Breast epithelium (tissue), 4 donors: ENCODE measurements at places on chromosomes 1 and 21.

- no peak for DNase-seq
Measured at GRCh38 chr1:221457685-221458446, 284.0 kb downstream of the DUSP10 start.

DNA sequence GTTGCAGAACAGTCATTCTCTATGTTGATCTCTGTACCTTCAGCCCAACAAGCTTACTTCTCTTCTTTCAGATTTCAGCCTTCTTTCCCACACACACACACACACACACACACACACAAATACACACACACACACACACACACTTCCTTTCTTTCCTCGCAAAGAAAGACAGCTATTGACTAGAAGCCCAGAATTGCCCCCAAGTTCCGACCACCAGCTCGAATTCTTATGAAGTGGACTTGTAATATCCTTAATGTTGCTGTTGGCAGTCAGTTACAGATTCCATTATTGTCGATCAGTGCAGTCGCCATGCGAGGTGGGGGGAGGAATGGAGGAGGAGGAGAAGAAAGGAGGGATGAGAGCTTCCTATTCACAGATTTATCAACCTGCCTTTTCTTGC, 125.5 kb downstream of the CLEC20A start:
- no peak for DNase-seq

GRCh38 chr1:68331117-68331865, 99.0 kb upstream of the WLS start:
- DNase-seq: no peak

DNA sequence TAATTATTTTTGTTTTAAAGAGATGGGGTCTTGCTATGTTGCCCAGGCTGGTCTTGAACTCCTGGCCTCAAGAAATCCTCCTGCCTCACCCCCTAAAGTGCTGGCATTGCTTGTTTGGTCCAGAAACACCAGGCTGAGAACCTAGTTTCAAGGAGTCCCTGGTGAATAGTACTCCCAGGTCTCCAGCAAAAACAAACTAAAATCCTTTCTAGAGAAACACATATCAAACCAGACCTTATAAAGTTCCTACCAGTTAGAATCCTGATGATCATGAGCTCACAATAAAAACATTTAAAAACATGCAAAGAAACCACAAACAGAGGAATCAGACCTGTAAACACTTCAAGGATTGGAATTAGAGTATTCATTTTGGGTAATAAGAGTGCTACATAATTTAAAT, 34.4 kb upstream of the PADI1 start:
- no peak for DNase-seq

DNA sequence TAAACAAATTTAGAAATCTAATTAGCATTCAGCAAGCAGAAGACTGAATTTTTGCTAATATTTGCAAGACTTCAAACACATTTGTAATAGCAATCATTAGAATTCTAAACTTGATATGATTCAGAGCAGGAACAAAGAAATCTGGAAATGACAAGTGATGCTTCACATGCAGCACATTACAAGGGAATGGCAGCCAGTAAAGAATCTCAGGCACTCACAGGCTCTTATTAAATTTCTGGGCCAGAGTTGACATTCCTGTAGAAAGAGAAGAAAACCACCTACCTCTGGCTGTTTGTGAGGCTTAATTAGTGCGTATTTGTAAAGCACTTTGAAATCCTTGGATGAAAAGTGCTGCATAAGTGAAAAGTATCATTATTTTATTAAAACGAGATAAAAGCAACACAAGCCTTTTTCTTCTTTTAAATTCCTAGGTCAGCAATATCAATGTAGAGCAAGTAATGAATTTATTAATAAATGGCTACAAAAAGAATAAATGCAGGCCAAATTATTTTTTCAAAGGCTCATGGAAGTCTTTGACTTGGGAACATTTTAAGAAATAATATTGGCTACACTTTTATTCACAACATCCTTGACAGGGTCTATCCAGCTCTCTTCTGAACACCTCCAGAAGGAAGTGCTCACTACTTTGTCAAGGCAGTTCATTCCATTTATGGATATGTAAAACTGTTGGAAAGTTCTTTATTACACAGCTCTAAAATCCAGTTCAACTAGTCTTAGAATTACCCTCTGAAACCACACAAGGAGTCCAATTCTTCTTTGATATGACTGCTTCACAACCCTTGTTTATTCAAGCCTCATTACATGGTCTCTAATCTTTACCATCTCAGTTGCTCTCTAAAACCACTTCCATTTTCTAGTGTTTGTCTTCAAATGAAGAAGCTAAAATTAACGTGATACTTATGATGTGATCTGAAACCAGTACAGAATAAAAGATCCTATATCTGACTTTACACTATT, 32.1 kb upstream of the SCYL3 start:
- DNase-seq: no peak

DNA sequence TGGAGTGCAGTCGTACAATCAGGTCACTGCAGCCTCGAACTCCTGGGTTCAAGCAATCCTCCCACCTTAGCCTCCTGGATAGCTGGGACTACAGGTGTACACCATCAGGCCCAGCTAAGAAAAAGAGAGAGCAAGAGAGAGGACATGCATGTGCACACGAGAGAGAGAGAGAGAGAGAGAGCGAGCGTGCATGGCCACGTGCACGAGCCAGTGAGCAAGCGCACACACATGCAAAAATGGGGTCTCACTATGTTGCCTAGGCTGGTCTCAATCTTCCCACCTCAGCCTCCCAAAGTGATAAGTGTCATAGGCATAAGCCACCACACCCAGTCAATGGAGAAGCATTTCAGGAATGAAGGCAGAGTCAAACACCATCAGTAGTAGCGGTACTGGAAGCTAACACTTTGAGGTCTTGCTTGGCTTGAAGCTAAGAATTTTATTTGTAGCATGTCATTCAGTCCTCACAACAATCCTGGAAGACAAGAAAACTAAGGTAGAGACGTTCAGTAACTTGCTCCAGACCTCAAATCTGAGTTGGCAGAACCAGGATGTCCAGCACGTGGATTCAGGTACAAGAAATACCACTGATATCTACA, 14.5 kb downstream of the GNB1 start:
- DNase-seq: no peak

GRCh38 chr1:84857906-84858305, 35.1 kb downstream of the LPAR3 start:
- DNase-seq: no peak

GRCh38 chr21:41960386-41960785, 6.6 kb upstream of the C2CD2 start:
- no peak for DNase-seq

- no peak for DNase-seq
Measured at GRCh38 chr21:26449161-26449560, 123.9 kb downstream of the CYYR1 start.

DNA sequence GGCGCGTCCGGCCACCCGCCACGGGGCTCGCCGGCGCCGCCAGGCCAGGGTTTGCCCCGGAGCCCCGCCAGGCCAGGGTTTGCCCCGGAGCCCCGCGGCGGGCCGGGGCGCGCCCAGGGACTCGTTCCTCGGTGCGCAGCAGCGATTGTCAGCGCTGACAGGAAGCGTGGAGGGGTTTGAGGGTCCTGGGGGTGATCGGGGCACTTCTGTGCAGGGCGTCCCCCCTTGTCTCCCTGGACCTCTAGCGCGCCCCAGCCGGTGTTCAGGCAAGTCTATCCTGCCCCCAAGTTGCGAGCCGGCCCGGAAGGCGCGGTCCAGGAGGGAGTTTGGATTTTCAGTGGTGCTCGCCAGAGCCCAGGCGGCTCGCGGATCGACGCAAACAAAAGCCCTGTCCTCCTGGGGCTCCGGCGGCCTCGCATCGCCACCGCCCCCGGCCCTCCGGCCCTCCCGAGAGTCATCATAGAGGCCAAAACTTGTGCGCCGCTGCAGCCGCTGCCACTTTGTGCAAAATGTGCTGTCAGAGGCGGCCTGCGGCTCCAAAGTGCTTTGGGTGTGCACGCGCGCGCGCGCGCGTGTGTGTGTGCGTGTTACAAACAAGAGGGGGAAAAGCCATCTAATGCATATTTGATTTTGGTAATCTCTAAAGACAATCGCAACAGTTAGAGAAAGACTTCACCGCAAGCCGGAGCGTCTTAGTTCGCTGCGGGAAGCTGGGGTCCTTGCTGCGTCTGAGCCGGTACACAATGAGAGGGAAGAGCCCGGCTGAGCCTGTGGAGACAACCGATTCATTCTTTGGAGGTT, 1.0 kb downstream of the ROR1 start:
- peak; percentile 22 for DNase-seq

- no peak for DNase-seq
Measured at GRCh38 chr1:177849579-177850290, 120.1 kb downstream of the SEC16B start.

DNA sequence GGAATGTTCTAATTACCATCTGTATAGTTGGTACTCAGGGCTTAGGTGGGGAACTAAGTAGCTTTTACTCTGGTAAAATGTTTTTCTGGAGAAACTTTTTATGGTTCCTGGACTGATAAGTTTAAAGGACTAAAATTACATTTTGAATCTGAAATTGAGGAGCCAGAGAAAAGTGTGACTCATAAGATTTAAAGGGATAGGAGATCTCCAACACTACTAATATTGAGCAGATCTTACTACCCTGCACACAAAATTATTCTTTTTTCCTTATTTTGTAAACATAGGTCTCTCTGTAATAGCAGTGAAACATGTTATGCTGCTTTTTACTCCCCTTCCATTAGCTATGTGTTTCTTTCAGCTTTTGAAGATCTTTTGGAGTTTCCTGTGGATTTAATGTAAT, 32.5 kb downstream of the MTF2 start:
- no peak for DNase-seq

- no peak for DNase-seq
Measured at GRCh38 chr1:54475946-54476516, 69.8 kb upstream of the SSBP3 start.

GRCh38 chr1:214281720-214282629, 1.0 kb downstream of the SMYD2 start:
- peak; percentile 68 for DNase-seq

DNA sequence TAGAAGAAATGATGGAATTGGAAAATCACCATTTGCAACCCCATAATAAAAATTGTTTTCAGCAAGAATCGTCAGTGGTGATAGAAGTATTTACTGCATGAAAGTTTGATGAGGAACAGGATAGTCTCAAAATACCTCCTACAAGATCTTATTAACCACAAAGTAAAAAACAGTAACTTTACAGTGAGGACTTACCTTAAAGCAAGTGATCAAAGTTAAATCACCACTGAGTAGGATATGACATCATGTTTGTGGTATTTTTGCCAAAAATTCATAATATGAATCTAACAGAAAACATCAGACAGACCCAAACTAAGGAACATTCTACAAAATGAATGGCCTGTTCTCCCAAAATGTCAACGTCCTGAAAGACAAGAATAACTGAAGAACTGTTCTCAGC, 19.9 kb downstream of the ALDH9A1 start:
- no peak for DNase-seq

- DNase-seq: no peak
Measured at GRCh38 chr1:214636436-214636835, 33.4 kb downstream of the CENPF start.

GRCh38 chr1:78490861-78491450, at the start of gene PTGFR:
PTGFR (plus strand) TSS chr1:78490974; CDS start chr1:78492744, 1,770 bp downstream.
- DNase-seq: no peak
